Hematopoietic multipotent progenitor cell (in vitro differentiated cells): ENCODE measurements at places on chromosomes 4 and X. TPM values are rescaled to one million over a fixed set of nuclear protein-coding genes. Genes with fewer than 3 reads are reported as not detected.

DNA sequence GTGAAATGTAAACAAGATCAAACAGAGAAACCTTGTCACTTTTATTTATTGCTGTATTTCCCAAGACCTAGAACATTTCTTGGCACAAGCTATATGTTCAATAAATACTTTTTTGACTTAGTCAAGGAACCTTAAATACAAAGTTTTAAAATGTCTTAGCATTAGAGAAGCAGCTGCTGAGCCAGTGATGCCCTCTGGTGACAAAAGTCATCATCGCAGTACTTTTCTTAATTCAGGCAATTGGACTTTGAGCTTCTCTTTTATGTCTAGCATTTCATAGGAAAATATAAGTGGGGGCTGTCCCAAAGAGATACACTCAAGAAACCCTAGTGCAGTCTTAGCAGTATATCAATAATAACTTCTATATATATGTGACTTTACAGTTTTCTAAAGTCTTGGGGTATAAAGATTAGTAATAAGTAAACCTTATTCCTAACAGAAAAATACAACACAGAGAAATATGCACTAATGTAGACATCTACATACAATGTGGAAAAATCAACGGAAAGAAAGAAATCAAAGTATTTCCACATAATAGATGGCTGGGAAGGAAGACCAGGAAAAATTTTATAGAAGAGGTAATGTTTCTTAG is 118.4 kb downstream of the DTHD1 start:
- peak; percentile 39 for DNase-seq

The CENPC gene
- 15.3 TPM for total RNA-seq

The SLC34A2 gene
- not detected for total RNA-seq

The ATOH1 gene
- not detected for total RNA-seq

DNA sequence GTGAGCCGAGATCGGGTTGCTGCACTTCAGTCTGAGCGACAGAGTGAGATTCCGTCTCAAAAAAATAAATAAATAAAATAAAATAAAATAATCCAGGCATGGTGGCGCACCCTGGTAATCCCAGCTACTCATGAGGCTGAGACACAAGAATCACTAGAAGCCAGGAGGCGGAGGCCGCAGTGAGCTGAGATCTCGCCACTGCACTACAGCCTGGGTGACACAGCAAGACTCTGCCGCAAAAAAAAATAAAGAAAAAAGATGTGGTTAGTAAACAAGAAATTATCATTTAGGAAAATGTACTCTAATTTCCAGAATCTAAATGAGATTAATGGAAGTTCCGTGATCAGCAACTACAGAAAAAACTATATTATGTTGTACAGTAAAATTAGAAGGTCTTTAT is 14.5 kb upstream of the LRBA start:
- DNase-seq: no peak

GRCh38 chr4:1851575-1852410 is 4.2 kb downstream of the LETM1 start:
- DNase-seq: no peak

- DNase-seq: no peak
These were observed 23.1 kb downstream of the SEL1L3 start for GRCh38 chr4:25839687-25840086.

DNA sequence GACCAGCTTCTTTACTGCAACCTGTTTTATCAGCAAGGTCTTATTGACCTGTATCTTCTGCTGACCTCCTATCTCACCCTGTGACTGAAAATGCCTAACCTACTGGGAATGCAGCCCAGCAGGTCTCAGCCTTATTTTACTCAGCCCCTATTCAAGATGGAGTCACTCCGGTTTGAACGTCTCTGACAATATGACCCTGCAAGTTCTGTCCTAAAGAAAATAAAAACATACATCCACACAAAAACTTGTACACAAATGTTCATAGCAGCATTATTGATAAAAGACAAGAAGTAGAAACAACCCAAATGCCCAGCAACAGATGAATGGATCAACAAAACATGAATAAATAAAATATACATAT is 59.5 kb upstream of the FAM9C start:
- DNase-seq: no peak

- DNase-seq: no peak
These were observed 505.4 kb upstream of the PITX2 start for GRCh38 chr4:111128327-111128726.

- peak; percentile 70 for DNase-seq
These were observed 30.1 kb downstream of the NEIL3 start for GRCh38 chr4:177339477-177340374.

DNA sequence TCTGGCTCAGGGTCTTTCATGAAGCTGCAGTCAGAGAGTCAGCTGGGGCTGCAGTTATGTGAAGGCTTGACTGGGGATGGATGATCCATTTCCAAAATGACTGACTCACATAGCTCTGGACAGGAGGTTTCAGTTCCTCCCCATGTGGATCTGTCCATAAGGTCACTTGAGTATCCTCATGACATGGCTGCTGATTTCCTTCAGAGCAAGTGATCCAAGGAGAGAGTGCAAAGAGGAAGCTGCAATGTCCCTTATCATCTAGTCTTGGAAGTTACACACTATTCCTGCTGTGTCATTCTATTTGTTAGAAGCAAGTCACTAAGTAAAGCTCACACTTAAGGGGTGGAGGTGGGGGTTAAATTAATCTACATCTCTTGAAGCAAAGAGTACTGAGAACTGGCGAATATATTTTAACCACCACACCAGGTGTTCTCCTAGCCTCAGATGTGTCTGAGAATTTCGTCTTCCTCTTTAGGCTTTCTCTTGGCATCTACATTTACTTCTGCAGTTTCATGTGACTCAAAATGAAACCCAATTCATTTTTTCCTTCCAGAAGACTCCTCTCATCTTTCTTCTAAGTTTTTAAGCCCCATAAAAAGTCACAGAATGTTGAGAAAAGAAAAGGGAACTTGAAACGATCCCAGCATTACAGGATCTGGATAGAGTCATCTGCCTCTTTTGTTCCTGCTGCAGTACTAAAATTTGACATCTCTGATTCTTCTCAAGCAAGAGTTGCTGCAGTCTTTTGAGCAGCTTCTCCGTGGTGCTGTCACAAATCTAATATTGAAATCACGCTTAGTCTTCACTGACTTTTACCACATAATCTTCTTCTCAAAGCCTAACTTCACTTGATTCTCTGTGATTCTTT is 3.8 kb upstream of the GRPR start:
- no peak for DNase-seq

DNA sequence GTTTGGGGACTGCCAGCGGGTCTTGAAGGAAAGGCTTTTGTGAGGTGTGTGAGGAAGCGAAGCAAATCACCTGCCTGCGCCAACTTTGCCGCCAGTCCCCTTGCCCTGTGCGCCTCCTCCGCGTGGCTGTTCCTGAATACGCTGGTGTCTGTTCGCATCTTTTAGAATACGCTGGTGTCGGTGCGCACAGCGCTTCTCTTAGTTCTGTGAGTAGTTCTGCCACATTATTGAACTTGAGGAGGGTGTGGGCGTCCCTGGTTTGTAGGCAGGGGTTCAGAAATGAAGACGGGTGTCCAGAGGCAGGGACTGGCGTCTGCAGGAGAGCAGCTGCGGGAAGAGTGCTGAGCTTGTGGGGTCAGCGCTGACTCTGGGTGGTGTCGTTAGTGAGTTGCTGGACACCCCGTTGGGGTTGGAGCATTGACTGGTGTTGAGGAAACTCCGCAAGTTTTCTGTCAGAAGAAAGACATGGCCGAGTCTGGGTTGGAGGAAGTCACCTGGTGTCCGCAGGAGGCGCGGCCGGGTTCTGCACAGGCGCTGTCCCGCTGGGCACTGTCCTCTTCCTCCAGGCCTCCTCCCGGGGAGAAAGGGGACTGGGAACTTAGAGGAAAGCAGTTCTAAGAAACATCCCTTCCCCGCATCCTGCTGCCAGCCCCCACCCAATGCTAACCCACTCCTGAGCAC is 930 bp downstream of the ZNF718 start:
- DNase-seq: no peak

The KCNIP4 gene
- total RNA-seq: not detected
